ENCODE measurements at places on chromosomes 12 and 14.
A peak's percentile ranks its signal among the peaks of the same experiment; 100 is the strongest.

GRCh38 chr12:101819467-101819866, 11.3 kb downstream of the GNPTAB start:
- no peak for DNase-seq

DNA sequence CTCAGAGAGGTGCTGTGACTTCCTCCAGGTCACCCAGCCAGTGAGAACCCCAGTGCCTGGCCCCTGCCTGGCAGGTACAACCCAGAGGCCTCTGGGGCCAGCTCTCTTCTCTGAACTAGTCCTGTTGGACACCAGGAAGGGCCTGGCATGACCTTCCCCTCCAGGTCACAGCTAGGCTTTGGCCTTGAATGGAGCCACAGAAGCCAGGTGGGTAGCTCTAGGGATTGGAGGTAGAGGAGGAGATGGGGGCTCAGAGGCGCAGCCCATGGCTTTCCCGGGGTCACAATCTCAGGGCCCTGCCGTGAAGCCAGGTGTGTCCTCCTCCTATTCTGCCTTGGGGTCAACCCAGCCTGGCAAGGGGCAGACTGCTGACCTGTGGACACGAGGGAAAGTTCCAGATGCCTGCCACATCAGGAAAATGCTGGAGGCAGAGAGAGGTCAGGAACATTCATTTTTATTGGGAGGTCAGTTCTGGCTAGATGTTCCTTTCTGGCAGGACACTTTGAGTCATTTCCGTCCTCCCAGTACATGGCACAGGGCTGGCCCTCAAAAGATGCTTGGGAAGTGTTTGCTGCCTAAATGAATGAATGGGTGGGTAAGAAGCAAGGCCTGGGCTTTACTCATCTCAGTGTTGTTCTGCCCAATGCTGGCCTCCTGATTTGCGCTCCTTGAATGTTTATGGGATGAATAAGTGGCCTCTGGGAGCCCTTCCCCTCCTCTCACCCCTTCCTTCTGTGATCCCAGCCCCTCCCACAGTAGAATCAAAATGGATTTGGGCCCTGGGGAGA, 25.4 kb downstream of the FAM222A start:
- peak; percentile 48 for DNase-seq

GRCh38 chr12:90086281-90086680, 377.6 kb upstream of the ATP2B1 start:
- no peak for DNase-seq

DNA sequence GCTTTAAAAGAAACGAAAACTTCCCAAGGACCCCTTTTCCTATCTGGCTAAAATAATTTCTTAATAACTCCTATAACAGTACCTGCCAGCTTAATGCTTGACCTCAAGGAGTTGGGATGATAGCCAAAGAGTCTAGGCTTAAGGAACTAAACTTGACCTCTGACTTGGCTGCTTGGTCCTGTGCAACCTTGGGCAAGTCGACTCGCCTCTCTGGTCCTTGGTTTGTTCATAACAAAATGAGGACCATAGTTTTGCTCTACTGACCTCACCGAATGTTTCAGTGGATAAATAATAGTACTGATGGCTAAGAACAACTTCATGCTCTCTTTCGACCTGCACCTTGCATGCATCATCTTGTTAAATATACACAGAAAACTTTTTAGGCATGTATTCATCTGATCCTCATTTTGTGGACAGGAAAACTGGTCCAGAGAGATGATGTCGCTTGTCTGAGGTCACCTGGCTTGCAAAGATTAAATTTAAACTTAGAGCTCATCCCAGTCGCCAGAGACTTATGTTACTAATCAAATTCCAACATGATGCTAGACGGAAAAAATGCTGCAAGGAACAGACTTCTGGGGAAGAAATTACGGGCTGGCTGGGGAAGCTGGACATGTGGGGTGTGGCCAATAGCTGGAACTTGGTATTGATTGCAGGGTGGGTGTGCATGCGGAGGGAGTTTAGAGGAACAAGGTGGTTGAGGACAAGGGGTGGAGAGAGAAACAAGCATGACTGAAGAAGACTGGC, 38.0 kb upstream of the WSCD2 start:
- DNase-seq: no peak

DNA sequence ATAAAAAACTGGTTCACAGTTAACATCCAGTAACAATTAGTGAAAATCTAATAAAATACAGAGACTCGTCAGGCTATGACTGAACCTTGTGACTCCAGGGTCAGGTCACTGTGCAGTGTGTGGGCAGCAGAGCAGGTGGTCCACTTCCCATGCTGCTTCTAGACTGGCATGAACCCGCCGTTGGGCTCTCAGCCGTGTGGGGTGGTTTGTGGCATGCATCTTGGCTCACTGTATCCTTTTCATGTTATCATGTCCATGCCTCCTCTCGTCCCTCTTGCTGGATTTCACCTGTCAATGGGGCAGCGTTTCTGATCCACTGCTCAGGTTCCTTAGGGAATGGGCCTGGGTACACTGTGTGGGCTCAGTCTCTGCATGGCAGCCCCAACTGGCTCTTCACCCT, 57.3 kb downstream of the EP400 start:
- DNase-seq: no peak

DNA sequence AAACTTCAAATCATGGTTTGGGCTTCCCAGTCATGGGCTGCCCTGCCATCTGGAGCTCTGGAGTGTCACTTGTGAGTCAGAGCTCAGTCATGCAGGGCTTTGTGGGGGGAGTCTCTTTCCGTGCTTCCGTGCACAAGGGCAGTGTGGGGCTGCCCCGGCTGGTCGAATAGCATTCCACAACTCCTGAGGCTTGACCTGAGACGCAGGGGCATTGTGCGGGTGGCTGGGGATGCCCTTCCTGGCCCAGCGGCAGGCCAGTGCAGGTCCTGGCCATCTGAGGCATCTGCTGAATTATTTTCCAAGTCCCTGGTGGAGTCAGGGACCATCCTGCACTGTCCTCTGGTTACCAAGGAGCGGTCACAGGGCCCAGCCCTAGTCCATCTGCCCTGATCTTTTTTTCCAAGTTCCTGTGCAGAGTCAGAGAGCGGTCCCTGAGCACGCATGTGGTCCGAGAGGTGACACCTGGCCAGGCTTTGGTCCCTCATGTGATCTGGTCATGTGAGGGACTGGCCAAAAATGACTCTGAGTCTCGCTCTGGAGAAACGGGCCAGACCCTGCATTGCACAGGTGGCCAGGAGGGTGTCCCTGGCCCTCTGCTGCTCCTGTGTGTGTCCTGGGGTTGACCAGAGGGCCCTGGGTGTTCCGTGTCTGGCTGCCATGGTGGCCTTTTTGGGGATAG, 167.0 kb upstream of the ALG10B start:
- DNase-seq: no peak

DNA sequence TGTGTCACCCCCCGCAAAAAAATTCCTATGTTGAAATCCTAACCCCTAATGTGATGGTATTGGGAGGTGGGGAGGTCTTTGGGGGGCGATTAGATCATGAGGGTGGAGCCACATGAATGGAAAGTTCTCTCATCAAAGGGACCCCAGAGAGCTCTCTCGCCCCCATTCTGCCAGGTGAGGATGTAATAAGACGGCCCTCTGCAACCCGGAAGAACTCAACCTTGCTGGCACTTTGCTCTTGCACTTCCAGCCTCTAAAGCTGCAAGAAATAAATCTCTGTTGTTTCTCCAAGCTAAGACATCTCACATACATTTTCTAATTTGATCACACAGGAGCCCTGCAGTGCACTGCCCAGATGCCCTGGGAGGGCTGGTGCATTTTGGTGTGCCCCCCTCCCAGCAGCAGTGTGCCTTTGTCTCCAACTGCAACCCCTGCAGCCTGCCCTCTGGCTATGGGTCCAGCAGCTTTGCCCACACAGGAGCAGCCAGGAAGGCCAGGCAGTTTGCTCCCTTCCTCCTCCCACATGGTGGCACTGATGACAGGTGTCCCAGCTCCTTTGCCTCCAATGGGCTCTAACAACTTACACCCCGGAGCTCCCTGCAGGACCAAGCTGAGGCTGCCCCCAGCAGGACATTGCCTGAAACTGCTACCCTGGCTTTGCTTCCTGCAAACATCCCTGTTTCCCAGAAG, 59.3 kb downstream of the C14orf132 start:
- no peak for DNase-seq

DNA sequence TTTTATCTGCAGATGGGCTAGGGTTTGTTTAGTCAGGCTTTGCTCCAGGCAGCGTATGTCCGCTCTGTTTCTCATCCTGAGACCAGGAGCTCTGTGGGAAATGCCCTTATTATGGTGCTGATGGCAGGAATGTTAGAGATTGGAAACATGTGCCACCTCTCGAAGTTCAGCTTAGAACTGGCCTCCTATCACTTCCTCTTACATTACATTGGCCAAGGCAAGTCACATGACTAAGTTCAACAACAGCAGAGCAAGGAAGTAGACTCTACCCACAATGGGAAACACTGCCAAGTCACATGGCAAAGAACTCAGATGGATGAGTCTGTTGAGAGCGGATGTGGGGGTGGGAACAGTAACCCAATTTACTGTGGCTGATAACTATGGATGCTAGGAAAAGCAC, 161.9 kb upstream of the WSCD2 start:
- DNase-seq: no peak

GRCh38 chr12:25585021-25585523, 32.0 kb upstream of the LMNTD1 start:
- DNase-seq: no peak

GRCh38 chr12:50934371-50934851, 17.9 kb upstream of the HIGD1C start:
- no peak for DNase-seq

GRCh38 chr14:54936816-54937215, 34.2 kb upstream of the GCH1 start:
- no peak for DNase-seq

DNA sequence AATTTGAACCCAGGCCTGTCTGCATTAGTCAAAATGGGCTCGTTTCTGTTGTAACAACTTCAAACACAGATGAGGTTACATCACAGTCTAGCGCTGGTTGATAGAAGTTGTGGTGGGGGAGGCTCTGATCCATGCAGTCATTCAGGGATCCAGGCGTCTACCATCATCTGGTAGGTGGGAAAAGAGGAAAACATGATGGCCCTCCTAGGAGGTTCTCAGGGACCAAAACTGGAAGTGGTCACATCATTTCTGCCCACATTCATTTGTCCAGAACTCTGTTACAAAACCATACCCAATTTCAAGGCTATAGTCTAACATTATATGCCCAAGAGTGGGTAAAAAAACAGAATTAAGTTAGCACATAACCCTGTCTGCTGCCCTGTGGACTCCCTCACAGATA, 135.1 kb downstream of the PHETA1 start:
- DNase-seq: no peak

DNA sequence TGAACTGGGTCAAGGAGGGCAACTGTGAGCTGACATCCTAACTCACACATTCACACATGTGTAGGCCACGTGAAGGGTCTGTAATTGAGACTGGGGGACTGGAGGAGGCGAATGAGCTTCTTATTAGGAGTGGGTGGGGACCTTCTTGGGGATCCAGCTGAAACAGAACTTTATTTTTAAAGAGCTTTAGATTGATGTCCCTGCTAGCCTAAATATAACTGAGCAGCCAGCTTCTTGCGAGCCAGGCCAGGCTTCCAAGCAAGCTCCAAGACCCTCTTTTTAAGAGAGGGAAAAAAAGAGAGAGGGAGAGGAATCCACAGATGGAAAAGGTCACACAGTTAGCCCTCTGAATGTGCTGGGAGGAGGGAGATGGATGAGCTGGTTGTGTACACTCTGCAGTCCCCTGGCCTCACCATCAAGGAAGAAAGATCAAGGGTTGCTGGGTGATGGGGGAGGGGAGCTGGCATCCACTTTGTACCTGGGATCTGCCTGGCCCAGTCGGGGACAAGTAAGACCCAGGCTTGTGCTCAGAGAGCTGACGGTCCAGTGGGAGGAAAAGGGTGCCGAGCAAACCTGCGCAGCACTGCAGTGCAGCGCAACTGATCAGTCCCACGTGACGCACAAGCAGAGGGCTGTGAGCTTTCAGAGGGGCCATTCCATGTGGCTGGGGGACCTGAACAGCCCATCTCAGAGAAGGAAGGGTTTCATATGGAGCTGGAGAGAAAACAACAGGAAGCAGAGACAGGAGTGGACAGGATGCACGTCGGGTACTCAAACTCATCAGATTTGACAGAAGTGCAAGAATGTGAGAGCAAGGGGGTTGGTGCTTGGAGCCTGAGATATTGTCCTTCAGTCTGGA, 154.5 kb downstream of the ZFP36L1 start:
- DNase-seq: peak; percentile 52

DNA sequence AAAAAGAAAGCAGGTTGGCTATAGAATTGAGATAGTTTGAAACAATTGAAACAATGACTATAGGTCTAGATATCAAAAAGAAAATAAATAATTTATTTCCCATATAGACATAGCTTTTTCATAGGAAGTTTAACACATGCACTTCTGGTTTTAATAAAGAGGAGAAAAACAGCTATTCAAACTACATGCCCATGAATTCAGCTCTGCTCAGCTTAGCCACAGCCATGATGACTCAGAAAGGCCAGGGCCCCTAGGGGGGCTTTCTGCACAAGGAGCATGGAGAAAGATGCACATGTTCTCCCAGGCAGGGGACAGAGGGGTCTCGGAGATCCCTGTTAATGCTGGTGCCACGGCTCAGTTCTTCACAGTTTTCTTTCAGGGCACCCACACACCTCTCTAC, 114.0 kb downstream of the GALC start:
- DNase-seq: no peak

DNA sequence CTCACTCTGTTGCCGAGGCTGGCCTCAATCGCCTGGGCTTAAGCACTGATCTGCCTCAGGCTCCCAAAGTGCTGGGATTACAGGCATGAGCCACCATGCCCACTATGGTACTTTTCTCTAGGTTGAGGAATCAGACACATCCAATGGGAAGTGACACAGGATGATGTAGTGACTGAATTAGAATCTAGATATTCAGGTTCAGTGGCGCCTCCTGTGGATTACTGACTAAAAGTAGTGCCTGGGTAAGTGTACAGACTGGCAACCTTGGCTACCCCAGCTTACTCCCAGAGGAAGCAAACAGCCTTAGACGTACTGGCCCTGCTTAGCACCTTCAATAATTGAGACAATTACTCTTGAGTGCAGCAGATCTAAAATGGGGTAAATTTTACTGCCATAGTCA, 22.8 kb downstream of the GALNT8 start:
- DNase-seq: no peak

DNA sequence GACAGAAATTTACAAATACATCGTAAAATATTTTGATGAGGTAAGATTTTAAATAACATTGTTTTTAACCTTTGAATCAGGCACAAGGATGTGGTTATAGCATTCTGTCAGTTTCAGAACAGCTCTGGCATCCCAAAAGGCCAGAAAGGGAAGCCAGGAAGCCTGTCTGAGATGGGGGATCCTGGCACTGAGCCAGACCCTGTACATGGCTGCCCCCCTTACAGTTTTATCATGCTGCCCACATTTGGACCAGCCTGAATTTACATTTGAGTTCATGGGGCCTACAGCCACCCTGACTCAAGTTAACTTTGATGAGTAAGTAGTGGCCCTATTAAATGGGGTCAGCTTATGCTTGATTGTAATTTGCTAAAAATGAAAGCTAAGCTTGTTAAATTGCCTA, 155.6 kb downstream of the PLXNC1 start:
- no peak for DNase-seq

All from activated CD8-positive, alpha-beta memory T cell treated with anti-CD3 and anti-CD28 coated beads for 24 hours (primary cell).